ENCODE measurements at places on chromosomes 7 and 10. TPM values are rescaled to one million over a fixed set of nuclear protein-coding genes. Genes with fewer than 3 reads are reported as not detected.

The DENND2A gene
- 0.38 TPM for total RNA-seq

The ACTL6B gene
- not detected for total RNA-seq

The ZNF138 gene
- total RNA-seq, result 3.8 TPM

The ANKRD2 gene
- 4.7 TPM for total RNA-seq

The RET gene
- 0.52 TPM for total RNA-seq

The C10orf53 gene
- not detected for total RNA-seq

The THNSL1 gene
- total RNA-seq, result 3.6 TPM

The CALML3 gene
- total RNA-seq, result not detected

The CALCR gene
- total RNA-seq, result not detected

The PAPOLB gene
- not detected for total RNA-seq

The SLC26A5 gene
- not detected for total RNA-seq

The LRWD1 gene
- 23.4 TPM for total RNA-seq

The ERVW-1 gene
- total RNA-seq, result not detected

The LIPN gene
- total RNA-seq, result not detected

The NPTX2 gene
- total RNA-seq, result 0.06 TPM

The EN2 gene
- total RNA-seq, result 1.0 TPM

The PIP gene
- total RNA-seq, result 0.18 TPM

The CYP3A4 gene
- total RNA-seq, result not detected

The ITIH2 gene
- total RNA-seq, result 0.29 TPM

The C10orf120 gene
- not detected for total RNA-seq

The RASA4B gene
- total RNA-seq, result 1.7 TPM

The ST8SIA6 gene
- 0.04 TPM for total RNA-seq

The ZNF800 gene
- 11.3 TPM for total RNA-seq

The TMUB1 gene
- 36.3 TPM for total RNA-seq

The THSD7A gene
- total RNA-seq, result 1.5 TPM

The LRCH4 gene
- 11.1 TPM for total RNA-seq

The AGR3 gene
- total RNA-seq, result not detected

The GPER1 gene
- total RNA-seq, result 0.78 TPM

The OPALIN gene
- not detected for total RNA-seq

The LCOR gene
- total RNA-seq, result 8.4 TPM

The PTF1A gene
- not detected for total RNA-seq

The FAM185A gene
- total RNA-seq, result 7.7 TPM

The TAS2R41 gene
- not detected for total RNA-seq

The HOXA10 gene
- 6.8 TPM for total RNA-seq

The TSC22D4 gene
- 43.2 TPM for total RNA-seq

The TRPV6 gene
- not detected for total RNA-seq

The BHLHA15 gene
- total RNA-seq, result 0.39 TPM
